ENCODE measurements at places on chromosomes 2 and 18. TPM values are rescaled to one million over a fixed set of nuclear protein-coding genes. Genes with fewer than 3 reads are reported as not detected.

The SH2D6 gene
- 0.41 TPM for total RNA-seq

DNA sequence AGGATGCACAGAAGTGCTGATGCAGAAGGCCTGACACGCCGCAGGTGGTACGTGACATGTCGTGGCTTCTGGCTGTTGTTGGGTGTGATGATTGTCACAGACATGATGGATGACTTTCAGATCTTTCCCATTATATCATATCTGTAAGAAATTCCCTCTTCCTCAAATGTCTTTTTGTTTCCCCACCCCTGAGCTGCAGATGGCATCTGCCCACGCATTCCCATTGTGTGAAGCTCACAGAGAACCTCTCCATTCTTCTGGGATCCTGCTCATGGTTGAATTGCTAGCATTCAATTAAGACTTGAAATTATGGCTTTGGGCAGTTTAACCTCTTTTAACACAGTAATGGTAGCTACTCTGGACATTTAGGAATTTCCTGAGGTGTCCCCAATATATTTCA is 28.3 kb upstream of the EPHA4 start:
- ATAC-seq: no peak

DNA sequence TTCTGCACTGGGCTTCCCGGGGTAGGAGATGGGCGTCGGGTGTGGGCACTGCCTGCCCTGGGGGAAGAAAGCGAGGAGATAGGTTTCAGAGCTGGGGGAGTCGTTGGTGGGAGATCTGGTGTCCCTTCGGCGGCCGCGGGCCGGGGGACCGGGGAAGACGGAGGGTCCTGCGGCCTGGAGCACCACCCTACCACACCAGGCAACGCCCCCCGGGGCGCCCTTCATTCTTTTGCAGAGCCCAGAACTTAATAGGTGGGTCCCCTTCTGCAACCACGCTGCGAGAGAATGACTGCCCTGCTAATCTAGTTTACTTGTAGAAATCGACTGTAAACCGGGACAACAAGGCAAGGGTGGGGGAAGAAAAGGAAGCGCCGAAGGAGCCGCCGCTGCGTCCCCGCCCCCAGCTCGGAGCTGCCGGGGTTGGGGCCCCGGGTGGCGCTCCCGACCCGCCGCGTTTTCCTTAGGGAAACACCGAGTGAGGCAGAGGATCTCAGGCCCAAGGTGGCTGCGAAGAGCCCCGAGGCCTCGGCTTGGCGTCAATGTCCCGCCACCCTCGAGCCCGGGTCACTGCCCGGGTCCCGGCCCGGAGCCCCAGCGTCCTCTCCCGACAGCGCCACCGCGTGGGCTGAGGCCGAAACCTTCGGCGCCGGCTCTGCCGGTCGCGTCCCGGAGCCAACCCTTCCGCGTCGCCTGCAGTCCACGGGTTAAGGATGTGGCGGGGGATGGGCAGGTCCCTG is 5.4 kb upstream of the SATB2 start:
- ATAC-seq: peak; percentile 56

- ATAC-seq: no peak
Observed at GRCh38 chr2:14737201-14737600, 104.7 kb downstream of the LRATD1 start.

DNA sequence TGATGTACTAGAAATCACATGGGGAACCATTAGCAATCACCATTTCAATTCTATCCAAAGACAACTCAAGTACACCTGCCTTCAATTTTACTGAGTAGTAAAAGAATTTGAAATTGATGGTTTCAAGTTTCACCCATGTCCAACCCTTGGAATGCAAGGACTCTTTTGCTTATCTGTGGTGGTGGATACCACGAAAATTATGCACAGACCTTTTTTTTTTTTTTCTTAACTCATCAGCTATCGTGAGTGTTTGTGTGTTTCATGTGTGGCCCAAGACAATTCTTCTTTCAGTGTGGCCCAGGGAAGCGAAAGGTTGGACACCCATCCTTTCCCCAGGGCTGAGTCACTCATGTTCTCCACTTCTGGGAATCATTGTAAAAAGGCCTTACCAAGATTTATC is 23.1 kb downstream of the ID2 start:
- no peak for ATAC-seq

DNA sequence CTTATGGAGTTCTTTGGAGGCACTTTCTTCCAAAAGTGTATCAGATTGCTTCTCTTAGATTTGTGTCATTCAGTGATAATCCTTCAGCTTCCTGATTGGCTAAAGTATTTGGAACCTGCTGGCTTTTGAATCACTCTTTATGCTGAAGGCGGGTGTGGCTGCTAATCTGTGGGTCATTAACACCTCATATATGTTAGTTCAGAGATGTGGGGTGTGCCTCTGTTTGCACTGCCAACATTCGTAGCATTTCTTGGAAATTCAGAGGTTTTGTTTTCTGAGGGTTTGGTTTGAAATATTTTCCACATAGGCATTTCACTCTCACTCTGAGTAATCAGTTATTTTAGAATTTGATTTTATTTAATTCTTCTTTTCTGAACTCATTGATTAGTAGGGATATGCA is 1604.4 kb upstream of the ACVR2A start:
- no peak for ATAC-seq

- ATAC-seq: peak; percentile 6
Observed at GRCh38 chr2:101766871-101767739, 69.6 kb downstream of the MAP4K4 start.

The LIMS2 gene
- 2.0 TPM for total RNA-seq
